ENCODE measurements at places on chromosomes 5 and 9.

- DNase-seq, result no peak
Observed at GRCh38 chr9:121771851-121772599, 120.6 kb downstream of the DAB2IP start.

GRCh38 chr9:120571443-120572257 lies 8.3 kb downstream of the CDK5RAP2 start:
- DNase-seq, result no peak

DNA sequence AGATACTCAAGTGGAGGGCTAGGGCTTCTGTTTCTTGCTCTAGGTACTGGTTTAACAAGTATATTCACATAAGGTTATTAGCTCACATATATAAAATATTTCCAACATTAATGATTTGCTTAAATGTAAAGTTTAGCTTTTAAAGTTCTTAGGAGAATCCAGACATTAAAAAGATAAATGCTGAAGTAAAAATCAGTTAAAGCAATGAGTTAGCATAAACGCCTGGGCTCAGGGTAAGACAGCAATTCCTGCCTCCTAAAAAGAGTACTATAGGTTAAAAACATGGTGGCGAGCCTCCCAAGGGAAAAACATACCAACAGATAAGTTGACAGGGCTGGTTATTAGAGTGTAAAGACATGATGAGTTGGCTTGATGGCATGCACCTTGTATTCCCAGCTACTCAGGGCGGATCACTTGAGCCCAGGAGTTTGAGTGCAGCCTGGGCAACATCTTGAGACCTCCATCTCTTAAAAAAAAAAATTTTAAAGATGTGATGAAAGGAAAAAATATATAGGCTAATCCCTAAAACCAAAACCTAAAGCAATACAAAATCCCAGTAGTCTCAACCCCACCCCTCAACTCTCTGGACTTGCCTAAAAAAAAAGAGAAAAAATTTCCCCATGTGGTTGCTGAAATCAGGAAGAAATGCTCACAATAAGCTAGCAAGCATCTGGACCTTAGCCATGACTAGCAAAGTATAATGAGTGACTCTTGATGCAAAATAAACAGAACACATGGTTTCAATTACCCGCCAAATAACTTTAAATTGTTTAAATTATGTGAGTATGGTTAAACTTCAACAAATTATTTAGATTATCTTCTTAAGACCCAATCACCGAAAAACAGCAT lies 3.6 kb downstream of the GOLPH3 start:
- no peak for DNase-seq

GRCh38 chr5:1652873-1653697 lies 129.3 kb upstream of the LPCAT1 start:
- no peak for DNase-seq

DNA sequence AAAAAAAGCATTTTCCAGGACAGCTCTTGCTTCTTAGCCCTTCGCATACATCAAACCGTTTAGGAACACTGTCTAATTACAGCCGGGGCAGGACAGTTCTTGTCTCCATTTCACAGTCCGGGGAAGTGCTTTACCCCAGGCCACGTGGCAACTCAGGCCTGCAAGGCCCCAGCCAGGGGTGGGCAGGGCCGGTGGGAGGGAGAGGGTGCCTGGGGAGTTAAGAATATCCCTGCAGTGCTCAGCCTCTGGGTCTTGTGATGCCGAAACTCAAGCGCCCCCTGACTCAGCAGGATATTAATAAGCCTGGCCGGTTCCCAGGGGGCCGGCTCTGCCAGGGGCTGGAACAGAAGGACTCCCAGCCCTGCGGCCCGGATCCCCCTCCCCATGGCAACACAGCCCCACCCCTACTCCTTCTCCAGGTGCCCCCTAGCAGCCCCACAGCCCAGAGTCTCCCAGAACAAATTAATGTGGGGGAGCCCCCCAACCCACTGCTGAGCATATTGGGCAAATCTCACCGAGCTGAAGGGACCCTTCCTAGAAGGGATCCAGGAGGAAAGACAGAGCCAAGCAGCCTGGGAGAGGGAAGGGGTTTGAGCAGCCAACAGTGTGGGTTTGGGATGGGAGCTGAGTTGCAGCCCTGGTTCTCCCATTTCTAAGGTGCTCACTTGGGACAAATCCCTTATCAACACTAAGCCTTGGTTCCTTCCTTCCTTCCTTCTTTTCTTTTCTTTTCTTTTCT lies 45.3 kb downstream of the PLPP7 start:
- no peak for DNase-seq

GRCh38 chr5:159854916-159855315 lies 61.4 kb upstream of the ADRA1B start:
- no peak for DNase-seq

DNA sequence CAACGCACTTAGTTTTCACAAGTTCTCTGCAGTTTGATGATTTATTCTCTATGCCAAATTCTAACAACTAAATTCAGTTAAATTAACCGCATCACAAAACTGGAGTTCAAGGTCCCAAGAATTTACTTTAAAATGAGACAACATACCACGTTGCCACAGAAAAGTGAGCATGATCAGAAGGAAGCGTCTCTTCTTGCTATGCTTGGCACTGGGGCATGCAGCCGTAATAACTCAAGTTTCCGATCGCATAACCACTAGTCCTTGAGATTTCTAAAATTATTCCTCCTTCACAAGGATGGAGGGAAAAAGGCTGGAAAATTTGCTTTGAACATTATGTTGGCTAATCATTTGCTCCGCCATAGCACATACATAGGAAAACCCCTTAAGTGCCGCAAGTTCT lies 13.9 kb downstream of the NFIB start:
- DNase-seq, result no peak

GRCh38 chr5:156450778-156451177 lies 123.8 kb downstream of the SGCD start:
- DNase-seq, result no peak

GRCh38 chr5:166111021-166111420 lies 2180.4 kb upstream of the WWC1 start:
- DNase-seq, result no peak

DNA sequence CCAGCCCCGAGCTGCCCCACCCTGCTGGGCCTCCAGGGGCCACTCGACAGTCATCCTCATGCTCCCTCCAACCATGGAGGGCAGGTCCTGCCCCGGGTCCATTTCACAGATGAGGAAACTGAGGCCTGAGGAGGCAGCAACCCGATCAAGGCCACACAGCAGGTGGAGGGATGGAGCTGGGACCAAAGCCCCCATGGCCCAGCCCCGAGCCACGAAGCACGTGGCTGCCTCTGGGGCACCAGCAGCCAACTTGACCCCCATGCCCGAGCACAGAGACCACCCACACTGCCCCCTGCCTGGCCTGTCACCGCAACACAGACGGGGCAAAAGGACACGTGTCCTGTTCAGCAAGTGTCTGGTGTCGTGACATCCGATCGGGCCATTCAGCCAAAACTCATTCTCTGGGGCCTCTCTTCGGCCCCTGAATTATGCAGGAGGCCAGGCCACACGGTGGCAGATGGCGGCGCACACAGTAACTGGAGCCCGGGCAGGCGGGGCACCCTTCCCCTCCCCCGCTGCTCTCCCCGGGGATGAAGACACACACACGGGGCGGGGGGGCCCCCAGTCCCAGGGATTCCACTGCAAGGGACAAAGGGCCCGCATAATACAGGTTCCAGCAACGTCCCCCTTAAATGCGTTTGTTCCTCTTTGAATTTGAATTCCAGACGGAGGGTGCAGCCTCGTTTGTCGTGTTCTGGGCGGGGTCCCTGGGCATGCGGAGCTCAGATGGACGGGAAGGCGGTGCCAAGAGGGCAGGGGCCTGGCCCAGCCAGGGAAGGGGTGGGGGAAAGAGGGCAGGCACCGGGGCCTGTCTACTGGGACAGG lies 29.4 kb upstream of the TMEM250 start:
- no peak for DNase-seq

DNA sequence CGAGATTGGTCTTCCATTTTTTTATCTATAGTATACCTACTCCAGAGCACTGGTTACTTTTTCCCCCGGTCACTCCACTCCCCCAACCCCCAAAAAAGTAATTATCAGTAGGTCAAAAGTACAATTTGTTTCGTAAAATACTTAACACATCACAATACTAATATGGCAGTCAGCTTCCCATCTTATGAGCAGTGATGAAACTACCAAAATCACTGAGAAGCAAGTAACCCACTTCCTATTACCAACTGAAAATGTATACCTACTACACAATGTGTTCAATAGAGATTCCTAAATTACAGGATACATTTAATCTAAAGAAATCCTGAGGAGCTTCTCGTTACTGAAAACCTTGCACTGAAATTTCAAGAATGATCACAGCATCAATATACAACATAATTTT lies 1.9 kb downstream of the CERT1 start:
- DNase-seq, result no peak

DNA sequence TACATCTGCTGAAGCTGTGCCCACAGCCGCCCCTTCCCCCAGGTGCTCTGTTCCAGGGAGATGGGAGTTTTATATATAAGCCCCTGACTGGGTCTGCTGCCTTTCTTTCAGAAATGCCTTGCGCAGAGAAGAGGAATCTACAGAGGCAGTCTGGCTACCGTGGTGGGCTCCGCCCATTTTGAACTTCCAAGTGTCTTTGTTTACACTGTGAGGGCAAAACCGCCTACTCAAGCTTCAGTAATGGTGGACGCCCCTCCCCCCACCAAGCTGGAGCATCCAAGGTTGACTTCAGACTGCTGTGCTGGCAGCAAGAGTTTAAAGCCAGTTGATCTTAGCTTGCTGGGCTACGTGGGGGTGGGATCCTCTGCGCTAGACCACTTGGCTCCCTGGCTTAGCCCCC lies 41.3 kb downstream of the RANBP17 start:
- DNase-seq, result no peak

DNA sequence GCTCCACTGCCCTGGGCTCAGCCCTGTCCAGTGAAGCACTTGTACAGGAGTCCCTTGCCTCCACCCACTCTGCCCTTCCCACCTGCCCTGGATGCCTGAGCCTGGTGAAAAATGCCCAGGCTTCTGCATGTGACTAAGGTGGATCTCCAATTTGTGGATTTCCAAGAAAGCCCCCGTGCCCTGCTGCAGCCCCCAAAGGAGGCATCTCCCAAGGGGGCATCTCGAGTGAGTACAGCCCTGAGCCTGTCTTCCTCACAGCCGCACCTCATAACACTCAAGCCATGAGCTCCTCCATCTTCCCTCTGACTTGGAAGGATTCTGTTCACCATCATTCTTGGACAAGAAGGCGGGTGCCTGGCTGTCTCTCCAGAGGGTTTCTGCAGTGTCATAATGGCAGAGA lies 158.0 kb upstream of the PPP1R26 start:
- no peak for DNase-seq

- no peak for DNase-seq
Observed at GRCh38 chr9:21872696-21873095, 70.3 kb downstream of the MTAP start.

GRCh38 chr5:141488591-141489561 lies at the start of gene PCDHGC5:
Gene PCDHGC5, plus strand, starts transcription at chr5:141489081. Its CDS starts 160 bp downstream, at chr5:141489241.
- DNase-seq, result no peak

DNA sequence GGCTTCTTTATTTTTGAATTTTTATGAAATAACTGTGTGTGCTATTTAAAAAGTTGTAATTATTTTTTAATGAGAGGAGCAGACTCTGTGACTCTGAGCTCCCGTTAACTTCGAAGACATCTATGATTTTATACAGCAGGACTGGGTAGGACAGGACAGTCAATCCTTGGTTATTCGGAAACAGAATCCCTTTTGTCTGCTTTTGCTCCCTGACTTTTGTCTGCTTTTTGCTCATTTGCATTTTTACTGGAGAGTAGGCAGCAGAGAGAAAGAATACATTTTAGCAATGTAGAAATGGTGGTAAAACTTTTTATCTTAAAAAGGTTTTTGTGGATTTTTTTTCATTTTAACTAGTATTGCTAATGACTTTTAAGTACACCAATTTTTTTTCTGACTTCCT lies 303.6 kb downstream of the ARHGAP26 start:
- DNase-seq, result no peak

GRCh38 chr9:136204838-136205706 lies at the start of gene LHX3:
Gene LHX3, minus strand, starts transcription at chr9:136205128. Its CDS starts 116 bp downstream, at chr9:136205012.
- no peak for DNase-seq

- no peak for DNase-seq
Observed at GRCh38 chr5:108801776-108802175, 54.1 kb downstream of the FER start.

GRCh38 chr9:95017062-95017461 lies 290.6 kb downstream of the AOPEP start:
- no peak for DNase-seq

- DNase-seq, result no peak
Observed at GRCh38 chr5:176890455-176891330, 8.5 kb downstream of the HK3 start.

GRCh38 chr5:150397146-150397781 lies 15.4 kb downstream of the CD74 start:
- DNase-seq, result no peak

DNA sequence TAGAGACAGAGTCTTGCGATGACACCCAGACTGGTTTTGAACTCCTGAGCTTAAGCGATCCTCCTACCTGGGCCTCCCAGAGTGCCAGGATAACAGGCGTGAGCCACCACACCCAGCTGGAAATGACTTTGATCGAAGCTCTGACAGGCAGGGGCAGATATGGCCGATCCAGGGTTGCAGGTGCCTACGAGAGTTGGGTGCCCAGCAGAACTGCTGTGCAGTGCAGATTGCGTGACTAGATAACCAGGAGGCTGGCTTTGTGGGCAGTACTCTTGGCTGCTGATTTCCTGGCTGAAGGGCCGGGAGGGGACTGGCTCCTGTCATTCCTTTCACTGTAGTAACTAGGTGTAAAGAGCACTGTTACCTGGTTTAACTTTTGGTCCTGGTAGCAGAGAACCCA lies 11.8 kb downstream of the TBC1D13 start:
- no peak for DNase-seq

GRCh38 chr5:67206929-67207328 lies 10.3 kb upstream of the CD180 start:
- DNase-seq, result no peak

- DNase-seq, result no peak
Observed at GRCh38 chr5:7597059-7597642, 201.2 kb downstream of the ADCY2 start.

GRCh38 chr5:168132241-168132641 lies 159.2 kb upstream of the WWC1 start:
- DNase-seq, result no peak

- no peak for DNase-seq
Observed at GRCh38 chr5:175257128-175257846, 186.7 kb downstream of the DRD1 start.

DNA sequence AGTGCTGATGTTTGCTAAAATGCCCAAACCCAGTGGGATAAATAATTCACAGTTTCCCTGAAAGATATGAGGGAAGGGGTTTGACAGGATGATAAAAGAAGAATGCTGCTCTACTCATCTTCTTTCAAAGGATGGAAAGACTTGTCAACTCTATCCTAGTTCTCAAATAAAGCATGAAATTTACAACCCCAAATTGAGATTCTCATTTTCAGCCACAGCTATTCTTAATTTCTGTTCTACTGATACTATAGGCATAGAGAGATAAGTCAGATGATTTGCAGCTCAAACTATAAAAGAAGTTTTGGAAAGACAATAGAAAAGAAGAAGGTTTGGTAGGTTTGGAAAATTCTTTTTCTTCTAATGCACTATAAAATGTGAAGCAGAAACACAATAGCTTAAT lies 542.6 kb downstream of the CSNK1G3 start:
- no peak for DNase-seq

- DNase-seq, result peak; percentile 24
Observed at GRCh38 chr5:120252839-120253238, 211.3 kb upstream of the PRR16 start.
